ENCODE measurements at places on chromosomes 3 and 15. TPM values are rescaled to one million over a fixed set of nuclear protein-coding genes. Genes with fewer than 3 reads are reported as not detected.
A peak's percentile ranks its signal among the peaks of the same experiment; 100 is the strongest.

DNA sequence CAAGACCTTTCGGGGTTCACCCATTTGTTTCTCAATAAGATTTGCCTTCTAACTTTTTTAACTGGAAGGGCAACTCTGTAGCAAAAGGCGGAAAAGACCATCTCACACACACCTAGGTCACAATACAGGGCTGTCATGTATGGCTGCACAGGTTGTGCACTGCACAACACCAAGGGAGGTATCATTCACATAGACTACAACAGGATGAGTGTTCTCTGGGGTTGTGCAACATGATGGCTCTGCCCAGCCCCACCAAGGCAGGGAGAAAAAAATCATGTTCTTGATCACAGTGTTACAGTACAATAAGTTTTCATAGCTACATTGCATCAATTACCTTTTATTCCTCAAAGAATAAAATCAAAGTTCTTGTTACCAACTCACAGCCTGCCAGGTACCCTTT, 52.8 kb downstream of the ANXA2 start:
- no peaks in the 10 kb centered on the region for H3K36me3 ChIP-seq
- no peak overlapping the region for H3K4me3 ChIP-seq
- H3K4me1 ChIP-seq: peaks cover 8% of the 10 kb centered on the region
- H3K27me3 ChIP-seq: no peaks in the 10 kb centered on the region
- DNase-seq: no peak

- H3K4me3 ChIP-seq: no peak overlapping the region
- no peaks in the 10 kb centered on the region for H3K27me3 ChIP-seq
- H3K27ac ChIP-seq: no peak overlapping the region
- H3K4me1 ChIP-seq: no peaks in the 10 kb centered on the region
- no peak for DNase-seq
Measured at GRCh38 chr3:142904639-142905436, 16.0 kb upstream of the PCOLCE2 start.

DNA sequence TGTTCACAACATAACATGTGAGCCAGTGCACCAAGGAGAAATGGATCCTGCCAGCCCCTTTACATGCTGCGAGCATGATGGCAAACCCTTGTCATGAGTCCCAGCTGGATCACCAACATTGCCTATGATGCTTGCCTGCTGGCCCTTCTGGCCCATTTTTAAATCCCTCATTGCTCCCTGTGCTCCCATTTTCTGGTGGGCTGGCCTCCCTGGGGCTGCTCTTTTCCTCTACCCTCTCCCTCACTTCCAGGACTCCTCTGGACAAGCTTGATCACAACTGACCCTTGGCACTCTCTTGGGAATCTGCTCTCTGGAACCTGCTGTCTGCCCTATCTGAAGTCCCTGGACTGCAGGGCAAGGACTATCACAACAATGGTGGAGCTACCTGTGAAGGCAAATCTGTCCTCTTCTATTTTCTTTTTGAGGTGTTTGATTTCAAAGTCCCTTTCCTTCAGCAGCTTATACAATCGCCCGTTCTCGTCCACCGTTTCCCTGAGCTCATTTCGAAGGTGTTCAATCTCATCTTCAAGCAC, 16.3 kb downstream of the CCDC13 start:
- no peaks in the 10 kb centered on the region for H3K27me3 ChIP-seq
- H3K27ac ChIP-seq: no peak overlapping the region
- H3K4me1 ChIP-seq: peaks cover 5% of the 10 kb centered on the region
- no peak for DNase-seq

DNA sequence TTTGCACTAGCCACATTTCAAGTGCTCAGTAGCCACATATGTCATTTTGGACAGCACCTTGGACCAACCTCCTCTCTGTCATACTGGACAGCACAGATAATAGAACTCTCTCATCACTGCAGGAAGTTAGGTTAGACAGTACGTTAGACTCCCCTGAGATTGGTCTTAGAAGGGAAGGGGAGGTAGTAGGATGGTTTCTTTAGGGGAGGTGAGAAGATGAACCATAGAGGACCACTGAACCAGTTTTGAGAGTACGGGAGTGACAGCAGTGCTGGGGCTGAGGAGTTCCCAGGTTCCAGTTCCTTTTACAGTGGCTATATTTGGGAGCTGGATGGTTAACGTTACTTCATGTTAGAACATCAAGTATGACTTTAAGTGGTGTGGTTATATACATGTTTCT, 7.8 kb downstream of the LRCH3 start:
- H3K36me3 ChIP-seq: no peaks in the 10 kb centered on the region
- H3K4me3 ChIP-seq: no peak overlapping the region
- H3K27ac ChIP-seq: no peak overlapping the region
- no peaks in the 10 kb centered on the region for H3K4me1 ChIP-seq

- H3K4me1 ChIP-seq: no peaks in the 10 kb centered on the region
- no peak overlapping the region for H3K4me3 ChIP-seq
- no peak for DNase-seq
- no peak overlapping the region for H3K27ac ChIP-seq
- no peaks in the 10 kb centered on the region for H3K27me3 ChIP-seq
Measured at GRCh38 chr3:108225221-108225620, 3.0 kb upstream of the IFT57 start.

DNA sequence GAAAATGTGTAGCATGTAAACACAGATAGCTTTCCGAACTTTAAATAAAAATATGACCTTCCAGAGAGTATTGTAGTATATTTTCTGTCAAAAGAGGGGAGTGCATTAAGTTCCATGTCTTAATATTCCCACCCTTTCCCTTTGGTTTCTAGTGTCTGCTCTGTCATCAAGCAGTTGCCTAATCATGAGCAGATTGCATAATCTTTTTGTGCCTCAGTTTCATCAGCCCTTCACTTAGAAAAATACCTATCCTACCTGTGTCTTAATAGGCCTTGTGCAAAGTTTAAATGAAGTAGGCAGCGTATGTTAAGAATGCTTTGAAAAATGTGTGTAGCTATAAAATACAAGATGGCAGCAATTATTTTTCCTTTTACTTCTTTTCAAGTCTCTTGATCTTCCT, 52.8 kb downstream of the CALML4 start:
- H3K27ac ChIP-seq: no peak overlapping the region
- no peaks in the 10 kb centered on the region for H3K4me1 ChIP-seq
- no peak overlapping the region for H3K4me3 ChIP-seq
- H3K36me3 ChIP-seq: peaks cover 2% of the 10 kb centered on the region
- H3K27me3 ChIP-seq: no peaks in the 10 kb centered on the region
- no peak for DNase-seq

- H3K27me3 ChIP-seq: no peaks in the 10 kb centered on the region
- H3K27ac ChIP-seq: no peak overlapping the region
- DNase-seq: no peak
- H3K36me3 ChIP-seq: no peaks in the 10 kb centered on the region
Measured at GRCh38 chr15:99481113-99481950, 84.5 kb upstream of the MEF2A start.

DNA sequence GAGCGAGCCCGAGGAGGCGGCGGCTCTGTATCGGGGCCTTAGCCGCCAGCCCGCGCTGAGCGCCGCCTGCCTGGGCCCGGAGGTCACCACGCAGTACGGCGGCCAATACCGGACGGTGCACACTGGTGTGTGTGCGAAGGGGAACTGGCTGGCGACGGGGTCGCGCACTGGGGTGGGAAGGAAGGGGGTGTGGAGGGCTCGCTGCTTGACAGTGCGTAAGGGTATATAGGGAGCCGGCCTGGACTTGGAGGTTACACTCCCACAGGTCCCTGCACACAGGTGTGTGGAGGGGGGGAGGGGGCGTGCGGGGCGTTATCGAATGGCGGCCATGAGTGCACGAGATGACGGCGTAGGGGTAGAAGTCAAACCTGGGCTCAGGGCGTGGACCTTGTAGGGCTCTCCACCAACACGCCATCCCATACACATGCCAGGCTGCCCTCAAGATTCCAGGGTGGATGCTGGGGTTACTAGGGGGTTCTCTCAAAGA, 389 bp downstream of the APEH start:
- no peak for DNase-seq
- no peaks in the 10 kb centered on the region for H3K27me3 ChIP-seq
- H3K36me3 ChIP-seq: peaks cover 59% of the 10 kb centered on the region
- H3K27ac ChIP-seq: peak overlapping the region; percentile 87
- peaks cover 31% of the 10 kb centered on the region for H3K4me1 ChIP-seq

DNA sequence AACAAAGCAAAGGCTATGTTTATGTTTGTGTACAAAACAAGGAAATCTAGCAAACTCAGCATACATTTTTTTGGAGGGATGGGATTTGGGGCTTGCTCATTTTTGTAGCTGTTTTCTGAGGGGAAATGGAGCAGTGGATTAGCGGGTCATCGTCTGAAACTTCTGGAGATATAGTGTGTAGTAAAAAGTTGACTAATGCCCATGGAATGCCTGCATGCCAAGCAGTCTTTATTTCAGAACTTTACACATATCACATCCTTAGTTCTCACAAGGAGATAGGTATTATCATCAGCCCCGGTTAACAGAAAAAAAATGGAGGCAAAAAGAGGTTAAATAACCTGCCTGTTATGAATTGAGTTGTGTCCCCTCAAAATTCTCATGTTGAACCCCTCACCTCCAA, 47.1 kb downstream of the ATP13A4 start:
- DNase-seq: no peak
- H3K27ac ChIP-seq: no peak overlapping the region
- no peaks in the 10 kb centered on the region for H3K4me1 ChIP-seq
- no peaks in the 10 kb centered on the region for H3K27me3 ChIP-seq
- H3K36me3 ChIP-seq: no peaks in the 10 kb centered on the region
- no peak overlapping the region for H3K4me3 ChIP-seq

- DNase-seq: peak; percentile 16
- no peak overlapping the region for H3K27ac ChIP-seq
- H3K4me3 ChIP-seq: no peak overlapping the region
- no peaks in the 10 kb centered on the region for H3K4me1 ChIP-seq
- no peaks in the 10 kb centered on the region for H3K36me3 ChIP-seq
Measured at GRCh38 chr15:85947021-85947420, 132.7 kb upstream of the AGBL1 start.

DNA sequence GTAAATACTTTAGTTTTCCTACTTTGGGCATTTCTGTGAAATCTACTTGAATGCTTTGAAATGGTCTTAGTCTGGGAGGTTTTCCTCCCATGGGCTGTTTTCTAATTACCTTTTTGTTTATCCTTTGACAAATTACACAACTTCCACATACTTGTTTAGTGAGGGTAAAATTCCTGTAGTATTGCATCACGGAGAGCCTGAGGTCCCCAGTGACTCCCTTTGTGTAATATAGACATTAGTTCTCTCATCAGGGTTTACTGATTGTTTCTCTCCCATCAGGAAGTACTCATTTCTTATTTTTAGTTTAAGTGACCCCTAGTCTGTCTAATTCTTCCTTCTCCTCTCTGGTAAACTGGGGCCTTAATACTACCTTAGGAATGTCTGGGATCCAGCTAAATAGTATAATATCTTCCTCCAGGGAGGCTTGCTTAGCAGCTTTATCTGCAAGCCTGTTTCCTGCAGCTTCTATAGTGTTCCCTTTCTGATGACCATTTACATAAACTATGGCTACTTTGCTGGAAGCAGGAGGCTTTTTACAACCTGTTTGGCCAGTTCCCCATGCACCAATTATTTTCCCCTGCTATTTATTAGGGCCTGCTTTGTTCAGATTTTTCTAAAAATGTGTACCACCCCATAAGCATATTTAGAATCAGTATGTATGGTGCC, 87.2 kb upstream of the XCR1 start:
- no peak overlapping the region for H3K27ac ChIP-seq
- H3K36me3 ChIP-seq: no peaks in the 10 kb centered on the region
- H3K27me3 ChIP-seq: no peaks in the 10 kb centered on the region
- no peak overlapping the region for H3K4me3 ChIP-seq
- H3K4me1 ChIP-seq: no peaks in the 10 kb centered on the region

GRCh38 chr3:121819236-121819635, 15.6 kb downstream of the IQCB1 start:
- DNase-seq: no peak
- peaks cover 4% of the 10 kb centered on the region for H3K36me3 ChIP-seq
- no peak overlapping the region for H3K27ac ChIP-seq

GRCh38 chr15:41790756-41791546, 16.7 kb downstream of the MAPKBP1 start:
- DNase-seq: no peak
- H3K4me1 ChIP-seq: peaks cover 4% of the 10 kb centered on the region

- H3K27ac ChIP-seq: no peak overlapping the region
- DNase-seq: no peak
- H3K4me3 ChIP-seq: no peak overlapping the region
- H3K36me3 ChIP-seq: no peaks in the 10 kb centered on the region
Measured at GRCh38 chr15:38038659-38039442, 104.4 kb downstream of the TMCO5A start.

- no peaks in the 10 kb centered on the region for H3K36me3 ChIP-seq
- peak; percentile 15 for DNase-seq
- no peaks in the 10 kb centered on the region for H3K27me3 ChIP-seq
Measured at GRCh38 chr3:12352253-12352652, 63.4 kb downstream of the PPARG start.

- DNase-seq: no peak
- H3K4me3 ChIP-seq: no peak overlapping the region
- H3K36me3 ChIP-seq: no peaks in the 10 kb centered on the region
- no peaks in the 10 kb centered on the region for H3K27me3 ChIP-seq
- H3K27ac ChIP-seq: no peak overlapping the region
Measured at GRCh38 chr3:160886421-160886820, 130.4 kb downstream of the PPM1L start.

GRCh38 chr3:138834596-138835396, at the start of gene PIK3CB:
PIK3CB (minus strand) TSS chr3:138834928; CDS start chr3:138759343, 75,585 bp downstream.
- peak; percentile 72 for DNase-seq
- peak within 1 kb of the TSS; percentile 76 for H3K4me3 ChIP-seq
- peak within 1 kb of the TSS; percentile 96 for H3K27ac ChIP-seq
- no peaks in the 10 kb centered on the region for H3K27me3 ChIP-seq

GRCh38 chr3:130823996-130824395, 69.9 kb upstream of the ATP2C1 start:
- H3K4me3 ChIP-seq: no peak overlapping the region
- DNase-seq: no peak
- H3K27me3 ChIP-seq: no peaks in the 10 kb centered on the region
- H3K36me3 ChIP-seq: no peaks in the 10 kb centered on the region
- no peak overlapping the region for H3K27ac ChIP-seq
- H3K4me1 ChIP-seq: no peaks in the 10 kb centered on the region

GRCh38 chr15:69275074-69275670, 23.5 kb upstream of the PAQR5 start:
- no peak for DNase-seq
- H3K4me3 ChIP-seq: no peak overlapping the region
- no peaks in the 10 kb centered on the region for H3K36me3 ChIP-seq
- H3K27ac ChIP-seq: no peak overlapping the region
- no peaks in the 10 kb centered on the region for H3K27me3 ChIP-seq

- H3K4me1 ChIP-seq: peaks cover 10% of the 10 kb centered on the region
- no peak overlapping the region for H3K27ac ChIP-seq
- H3K27me3 ChIP-seq: no peaks in the 10 kb centered on the region
Measured at GRCh38 chr15:92878593-92879053, 21.5 kb upstream of the CHD2 start.

DNA sequence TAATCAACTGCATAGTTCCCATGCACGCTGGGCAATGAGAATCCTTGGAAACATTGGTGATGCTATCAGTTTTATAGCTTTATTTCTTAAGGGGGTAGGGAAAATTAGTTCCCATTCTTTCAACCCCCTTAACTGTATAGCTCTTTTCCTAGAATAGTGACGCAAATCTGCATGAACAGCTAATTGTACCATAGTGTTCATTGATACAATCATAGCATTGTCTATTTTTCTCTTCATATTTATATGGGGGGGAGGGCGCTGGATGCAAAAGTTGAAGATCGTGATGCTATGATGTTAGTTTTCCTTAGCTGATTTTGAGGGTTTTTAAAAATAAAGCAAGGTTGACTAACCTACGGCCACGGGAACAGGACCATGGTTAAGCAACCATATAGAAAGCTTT, 32.4 kb upstream of the SAMMSON start:
- no peaks in the 10 kb centered on the region for H3K27me3 ChIP-seq
- no peaks in the 10 kb centered on the region for H3K36me3 ChIP-seq
- H3K27ac ChIP-seq: peak overlapping the region; percentile 79
- no peak for DNase-seq
- H3K4me1 ChIP-seq: no peaks in the 10 kb centered on the region

The BFSP2 gene
- 1.0 TPM for total RNA-seq

The DNAH12 gene
- 7.8 TPM for total RNA-seq

The AADACL2 gene
- not detected for total RNA-seq

The IMPG2 gene
- 3.1 TPM for total RNA-seq

The SNUPN gene
- 34.8 TPM for total RNA-seq

The ULK4 gene
- 18.1 TPM for total RNA-seq
